IPS DF 6.9 (cell line): ENCODE measurements at places on chromosomes 4 and X.
A peak's percentile ranks its signal among the peaks of the same experiment; 100 is the strongest.

GRCh38 chr4:100977274-100977673 is 370.1 kb downstream of the PPP3CA start:
- no peak for DNase-seq

DNA sequence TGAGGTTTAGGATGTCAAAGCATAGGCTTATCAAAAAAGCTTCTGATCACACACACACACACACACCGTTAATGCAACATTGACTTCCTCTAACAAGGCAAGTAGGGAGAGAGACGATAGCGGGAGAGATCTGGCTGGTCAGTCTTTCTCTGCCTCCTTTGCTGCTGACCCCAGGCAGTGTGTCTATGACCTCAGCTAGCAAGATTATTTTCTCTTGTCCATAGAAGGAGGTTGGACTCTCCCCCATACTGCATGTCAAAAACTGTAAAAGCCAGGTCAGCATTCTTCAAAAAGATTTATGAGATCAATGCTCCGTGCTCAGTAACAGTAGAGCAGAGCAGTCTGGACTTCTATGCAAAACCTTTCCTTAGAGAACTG is 63.5 kb upstream of the PGM2 start:
- DNase-seq = no peak

DNA sequence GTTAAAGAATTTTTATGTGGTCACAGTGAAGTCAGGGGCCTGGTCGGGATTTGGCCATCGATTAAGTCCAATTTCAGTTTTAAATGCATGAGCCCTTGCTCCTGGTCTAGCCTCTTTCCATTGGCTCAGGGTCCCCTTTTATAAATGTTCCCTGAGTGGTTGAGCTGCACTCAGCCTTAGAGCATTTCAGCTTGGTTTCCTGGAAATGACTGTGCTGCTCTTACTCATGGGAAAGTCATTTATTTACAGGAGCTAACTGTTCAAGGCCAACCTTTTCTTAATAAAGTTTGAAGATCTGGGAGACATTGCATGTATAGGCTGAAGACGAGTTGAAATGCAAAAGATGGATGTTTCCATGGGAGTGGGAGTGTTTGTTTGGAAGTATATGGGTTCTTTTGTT is 98.8 kb upstream of the CLNK start:
- no peak for DNase-seq

DNA sequence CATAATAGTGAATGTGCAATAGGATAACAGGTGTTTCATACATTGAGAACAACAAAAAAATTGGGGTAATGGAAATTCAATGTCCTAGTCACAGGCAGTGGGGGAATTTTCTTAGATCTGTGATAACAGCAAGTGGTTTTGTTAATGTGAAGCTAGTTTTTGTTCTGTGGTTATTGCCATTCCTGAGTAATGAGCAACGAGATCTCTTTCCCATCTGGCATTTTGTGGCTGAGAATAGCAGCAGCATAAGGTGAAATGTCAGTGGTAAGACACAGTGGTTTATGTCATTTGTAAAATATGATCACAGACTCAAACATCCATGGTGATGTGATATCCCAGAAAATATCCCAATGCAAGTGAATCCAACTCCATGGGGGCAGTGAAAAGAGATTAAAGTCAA is 497.5 kb downstream of the KCNIP4 start:
- no peak for DNase-seq

- DNase-seq = no peak
Observed at GRCh38 chrX:110125446-110126162, 122.7 kb downstream of the TMEM164 start.

DNA sequence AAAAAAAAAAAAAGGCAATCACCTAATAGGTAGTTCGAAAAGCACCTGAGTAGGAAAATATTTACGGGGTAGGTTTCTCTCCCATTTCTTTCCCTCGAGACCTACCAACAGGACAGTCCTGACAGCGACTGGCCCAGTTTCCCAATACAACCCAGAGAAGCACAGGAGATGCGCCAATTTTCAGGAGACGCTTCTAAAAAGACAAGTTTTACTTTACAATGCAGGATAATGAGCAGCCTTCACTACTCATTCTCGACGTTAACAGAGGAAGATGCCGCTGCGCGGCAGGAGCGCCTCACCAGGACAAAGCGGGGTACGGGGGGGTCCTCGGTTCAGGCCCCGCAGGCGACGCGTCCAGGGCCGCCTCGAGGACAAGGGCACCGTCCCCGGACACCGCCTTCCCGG is 708 bp downstream of the BCLAF3 start:
- DNase-seq = no peak

- no peak for DNase-seq
Observed at GRCh38 chr4:127558088-127558487, 74.7 kb upstream of the INTU start.

DNA sequence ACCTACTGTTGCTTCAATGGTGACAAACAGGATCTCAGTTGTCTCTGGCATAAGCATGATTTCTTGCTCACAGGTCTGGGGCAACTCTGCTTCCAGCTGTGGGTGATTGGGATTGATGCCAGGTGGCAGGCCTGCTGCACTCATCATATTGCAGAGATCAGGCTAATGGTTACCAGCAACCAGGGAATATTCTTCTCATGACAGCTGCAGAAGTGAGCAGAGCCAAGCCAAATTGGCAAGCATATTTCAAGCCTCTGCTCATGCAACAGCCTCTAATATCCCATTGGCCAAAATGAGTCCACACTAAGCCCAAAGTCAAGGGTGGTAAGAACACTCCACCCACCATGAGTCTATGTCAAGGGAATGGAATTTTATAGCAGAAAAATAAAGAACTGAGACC is 26.7 kb upstream of the TBC1D19 start:
- DNase-seq = no peak

DNA sequence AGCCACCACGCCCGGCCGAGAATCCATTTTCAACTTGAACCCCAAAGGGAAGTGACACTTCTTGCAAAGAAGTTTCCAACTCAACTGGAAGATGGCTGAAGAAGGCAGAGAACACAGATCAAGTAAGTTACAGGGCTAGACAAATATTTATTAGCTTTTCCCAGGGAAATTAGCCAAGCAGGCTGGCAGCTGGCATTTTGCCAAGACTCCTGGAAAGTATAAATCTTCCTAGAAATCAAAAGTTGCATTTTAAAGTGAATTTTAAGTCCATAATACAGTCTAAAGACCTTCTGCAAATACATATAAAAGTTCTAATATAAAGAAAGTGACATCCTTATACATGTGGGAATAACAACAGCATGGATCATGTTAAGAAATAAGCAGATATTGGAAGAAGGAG is 3.4 kb upstream of the MRPL1 start:
- no peak for DNase-seq

DNA sequence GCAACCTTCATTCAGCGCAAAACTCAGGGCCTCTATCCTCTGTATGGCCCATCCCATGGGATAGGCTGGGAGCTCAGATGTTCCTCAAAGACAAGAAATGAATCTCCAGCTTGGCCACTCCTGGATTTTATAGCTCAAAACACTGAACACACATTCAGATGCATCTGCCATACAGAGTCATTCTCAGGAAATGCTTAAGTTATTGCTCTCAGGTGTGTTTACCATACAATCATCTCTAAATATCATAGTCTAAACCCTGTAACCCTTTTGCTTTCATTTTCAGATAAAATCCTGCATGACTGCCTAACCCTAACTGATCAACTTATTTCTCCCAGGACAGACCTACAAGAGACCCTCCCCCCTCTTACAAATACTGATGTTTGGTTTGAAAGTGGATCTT is 140.9 kb upstream of the FMR1 start:
- no peak for DNase-seq

DNA sequence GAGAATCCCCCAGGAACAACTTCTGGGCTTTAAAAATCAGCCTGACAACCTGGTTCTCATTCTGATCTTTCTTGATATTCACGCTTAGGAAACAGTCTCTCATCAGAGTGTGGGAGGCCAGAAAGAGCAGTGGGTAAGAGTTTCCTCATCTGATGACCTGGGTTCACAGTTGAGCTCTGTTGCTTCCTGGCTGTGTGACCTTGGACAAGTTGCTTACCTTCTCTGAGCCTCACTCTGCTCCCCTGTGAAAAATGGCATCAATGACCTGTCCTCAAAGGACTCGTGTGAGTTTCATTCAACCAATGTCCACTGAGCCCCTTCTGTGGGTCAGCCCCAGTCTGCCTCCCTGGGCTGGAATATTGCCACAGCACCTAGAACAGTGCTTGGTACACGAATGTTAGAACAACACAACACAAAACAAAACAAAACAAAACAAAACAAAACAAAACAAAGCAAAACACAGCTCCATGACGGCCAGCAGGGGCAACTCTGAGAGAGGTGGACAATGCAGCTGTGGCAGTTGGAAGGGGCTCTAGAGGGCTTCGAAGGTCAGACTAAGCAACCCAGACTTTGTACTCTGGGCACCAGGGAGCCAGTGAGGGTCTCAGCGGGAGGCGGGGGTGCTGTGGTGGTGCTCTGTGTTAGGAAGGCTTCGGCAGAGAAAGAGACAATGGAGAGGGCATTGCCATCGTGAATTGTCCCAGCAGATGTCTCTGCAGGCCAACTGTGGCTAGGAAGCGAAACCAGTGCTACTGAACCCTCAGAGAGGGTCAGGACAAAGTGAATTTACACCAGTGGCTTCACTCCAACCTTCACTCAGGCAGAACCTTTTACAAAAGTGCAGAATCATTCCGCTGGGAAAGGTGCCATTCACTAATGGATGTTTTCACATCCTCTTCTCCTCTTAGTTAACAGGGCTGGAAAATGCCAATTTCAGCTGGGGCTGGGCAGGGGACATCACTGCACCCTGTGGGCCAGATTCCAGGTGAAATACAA is 14.3 kb upstream of the C4orf50 start:
- DNase-seq = no peak

GRCh38 chr4:133377286-133377685 is 228.2 kb downstream of the PCDH10 start:
- DNase-seq = peak; percentile 7

DNA sequence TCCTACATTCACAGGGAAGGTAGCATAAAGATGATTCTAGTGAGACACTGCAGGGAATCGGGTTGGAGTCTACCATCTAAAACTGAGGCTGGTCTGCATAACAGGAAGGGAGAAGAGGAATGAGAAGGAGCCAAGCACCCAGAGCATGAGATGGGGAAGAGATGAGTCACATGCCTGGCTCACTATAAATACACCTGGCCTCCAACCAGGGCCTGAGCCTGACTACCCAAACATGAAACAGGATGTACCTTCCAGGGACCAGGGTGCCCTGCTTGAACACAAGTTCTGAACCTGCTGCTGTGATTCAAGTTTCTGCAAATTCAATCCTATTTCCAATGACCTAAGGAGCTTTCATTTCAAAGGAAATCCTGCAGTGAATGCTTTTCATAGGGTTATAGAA is 24.9 kb downstream of the CD99L2 start:
- no peak for DNase-seq

DNA sequence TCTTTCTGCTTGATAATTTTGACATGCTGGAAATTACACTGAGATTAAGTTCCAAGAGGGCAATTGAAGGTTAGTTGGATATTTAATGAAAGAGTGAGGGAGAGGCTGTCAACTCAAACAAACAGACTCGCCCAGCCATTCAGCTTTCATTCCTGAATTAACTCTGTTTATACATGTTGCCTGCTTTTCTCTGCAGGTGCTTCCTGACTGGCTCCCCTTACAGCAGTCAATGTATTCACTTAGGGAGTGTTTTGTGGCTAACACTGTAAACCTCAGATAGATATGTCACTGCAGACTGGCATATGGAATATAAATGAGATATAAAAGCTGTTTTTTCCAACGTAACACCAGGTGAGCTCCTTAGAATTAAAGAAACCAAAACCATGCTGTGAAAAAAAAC is 28.7 kb downstream of the TMPRSS11A start:
- no peak for DNase-seq

GRCh38 chr4:151117371-151117962 is 18.0 kb downstream of the RPS3A start:
- DNase-seq = peak; percentile 52

DNA sequence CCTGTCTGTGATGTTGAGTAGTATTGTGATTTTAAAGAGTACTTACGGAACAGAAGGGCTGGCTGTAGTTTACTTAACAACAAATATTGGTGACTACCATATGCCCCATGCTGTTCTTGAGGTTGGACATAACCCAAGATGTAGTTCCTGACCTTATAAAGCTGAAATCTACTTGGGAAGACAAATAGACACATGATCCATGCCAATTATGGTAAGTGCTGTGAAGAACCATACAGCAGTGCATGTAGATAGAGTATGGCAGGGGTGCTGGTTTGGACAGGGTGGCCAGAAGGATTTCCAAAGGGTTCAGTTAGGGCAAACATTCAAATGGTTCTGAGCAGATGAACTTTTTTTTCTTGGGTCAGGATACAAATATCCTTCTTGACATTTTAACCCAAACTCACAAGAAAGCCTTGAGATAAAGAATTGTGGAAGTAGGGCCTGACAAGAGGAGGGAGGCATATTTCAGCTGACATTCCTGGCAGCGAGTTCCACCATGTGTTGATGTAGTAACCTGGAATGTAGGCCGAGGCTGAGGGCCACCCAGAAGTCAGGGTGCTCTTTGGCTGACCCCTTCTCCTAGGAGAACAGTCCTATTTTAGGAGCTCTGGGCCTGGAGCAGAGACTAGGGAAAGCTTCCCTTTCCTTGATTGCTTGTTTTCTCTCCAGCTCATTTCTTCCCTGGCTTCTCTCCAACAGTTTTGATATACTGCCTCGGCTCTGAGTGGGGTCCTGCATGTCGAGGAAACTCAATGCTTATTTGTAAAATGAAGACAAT is 74.2 kb downstream of the FREM3 start:
- no peak for DNase-seq

- no peak for DNase-seq
Observed at GRCh38 chr4:140068271-140068670, 85.7 kb downstream of the MAML3 start.

- DNase-seq = no peak
Observed at GRCh38 chr4:70858454-70858853, 18.8 kb upstream of the GRSF1 start.

- DNase-seq = no peak
Observed at GRCh38 chr4:47386146-47386545, 77.4 kb downstream of the COMMD8 start.

GRCh38 chr4:177879851-177880250 is 437.6 kb upstream of the AGA start:
- DNase-seq = no peak

DNA sequence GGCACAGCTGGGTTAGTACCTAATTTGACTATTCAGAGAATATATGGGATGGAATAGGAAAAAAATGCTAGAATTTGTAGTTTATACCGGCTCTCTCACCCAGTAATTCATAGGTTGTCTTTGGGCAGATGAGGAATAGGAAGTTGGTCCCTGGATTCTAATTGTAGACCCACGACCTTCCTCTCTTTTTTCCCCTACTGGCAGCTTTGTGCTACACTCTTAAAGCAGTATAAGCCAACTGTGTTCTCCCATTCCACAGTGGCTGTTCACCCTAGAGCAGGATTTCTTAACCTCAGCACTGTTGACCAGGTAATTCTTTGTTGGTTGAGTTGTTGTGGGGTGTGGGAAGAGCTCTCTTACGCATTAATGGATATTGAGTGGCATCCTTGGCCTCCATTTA is 92.9 kb downstream of the FNIP2 start:
- no peak for DNase-seq
